Activated T-helper 1 cell treated with anti-CD3 and anti-CD28 coated beads, Interleukin-12 subunit alpha, Interleukin-12 subunit beta, Interleukin-2, Interleukin-4 antibody, amounts not matched to agents 30 ng/mL and 10 ng/mL and 1 ng/mL, durations not matched to agents 14 hours and 24 hours and 36 hours (primary cell): ENCODE measurements at places on chromosomes 16 and 17. TPM values are rescaled to one million over a fixed set of nuclear protein-coding genes. Genes with fewer than 3 reads are reported as not detected.

CDK3 gene
- total RNA-seq = 4.9 and 5.3 TPM in 2 replicates

SOX15 gene
- 0.20 and 0.78 TPM in 2 replicates for total RNA-seq

RHBDF1 gene
- 0.52 and 0.96 TPM in 2 replicates for total RNA-seq

CMTM1 gene
- total RNA-seq = 12.5 and 13.9 TPM in 2 replicates

HBA2 gene
- total RNA-seq = 0.57 and 0.59 TPM in 2 replicates

TNFRSF17 gene
- total RNA-seq = not detected in 2 replicates

UQCRC2 gene
- 235 and 260 TPM in 2 replicates for total RNA-seq

ALOX15 gene
- not detected in 2 replicates for total RNA-seq

FOXN1 gene
- not detected in 2 replicates for total RNA-seq

CHST6 gene
- total RNA-seq = not detected in 2 replicates

PERCC1 gene
- total RNA-seq = not detected in 2 replicates

YBX2 gene
- 0.36 TPM in 1 of 2 replicates, not detected in the other for total RNA-seq

EVI2A gene
- 46.3 and 47.9 TPM in 2 replicates for total RNA-seq

WFDC1 gene
- total RNA-seq = not detected in 2 replicates

ELMO3 gene
- 8.5 and 9.0 TPM in 2 replicates for total RNA-seq

SULT1A4 gene
- total RNA-seq = 2.7 and 2.9 TPM in 2 replicates

SDR42E1 gene
- total RNA-seq = 5.7 and 5.9 TPM in 2 replicates

TP53TG3B gene
- not detected in 2 replicates for total RNA-seq

TBC1D3C gene
- total RNA-seq = 0.20 TPM in 1 of 2 replicates, not detected in the other

TEKT5 gene
- not detected in 2 replicates for total RNA-seq

DNAI2 gene
- total RNA-seq = 0.12 and 0.18 TPM in 2 replicates

CD300LG gene
- total RNA-seq = not detected in 2 replicates

CLEC19A gene
- not detected in 2 replicates for total RNA-seq

CLUH gene
- 173 and 179 TPM in 2 replicates for total RNA-seq

TBX21 gene
- total RNA-seq = 89.8 and 90.8 TPM in 2 replicates

DNASE1L2 gene
- total RNA-seq = 1.6 and 2.2 TPM in 2 replicates

PIMREG gene
- total RNA-seq = 6.8 and 8.0 TPM in 2 replicates

FZD2 gene
- not detected in 2 replicates for total RNA-seq

PYY gene
- 0.36 TPM in 1 of 2 replicates, not detected in the other for total RNA-seq
